ENCODE measurements at places on chromosomes 11 and 22. TPM values are rescaled to one million over a fixed set of nuclear protein-coding genes. Genes with fewer than 3 reads are reported as not detected.

- DNase-seq: no peak
- no peak overlapping the region for H3K27ac ChIP-seq
- no peaks in the 10 kb centered on the region for H3K36me3 ChIP-seq
- H3K4me3 ChIP-seq: no peak overlapping the region
- H3K4me1 ChIP-seq: peaks cover 43% of the 10 kb centered on the region
Observed at GRCh38 chr11:34226210-34226609, 120.8 kb downstream of the NAT10 start.

DNA sequence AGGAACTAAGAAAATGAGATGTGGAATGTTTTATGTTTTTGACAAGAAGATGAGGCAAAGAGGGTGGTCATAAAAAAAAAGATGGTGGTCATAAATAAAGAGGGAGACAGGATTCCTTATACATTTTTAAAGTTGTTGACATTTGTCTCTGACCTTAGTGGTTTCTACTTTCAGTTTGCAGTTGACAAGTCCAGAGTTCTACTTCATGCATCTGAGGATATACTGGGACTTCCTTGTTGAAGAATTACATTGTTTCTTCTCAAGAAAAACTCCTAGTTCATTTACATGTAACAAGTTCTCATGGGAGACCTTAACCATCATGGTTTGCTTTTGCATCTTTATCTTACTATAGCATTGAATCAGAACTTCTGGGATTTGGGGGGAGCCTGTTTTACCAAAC, 1.2 kb downstream of the OR6X1 start:
- no peaks in the 10 kb centered on the region for H3K36me3 ChIP-seq
- H3K4me1 ChIP-seq: no peaks in the 10 kb centered on the region

GRCh38 chr11:66866511-66866986, 9.7 kb downstream of the LRFN4 start:
- H3K4me3 ChIP-seq: no peak overlapping the region
- peaks cover 32% of the 10 kb centered on the region for H3K36me3 ChIP-seq
- no peaks in the 10 kb centered on the region for H3K27me3 ChIP-seq
- H3K27ac ChIP-seq: no peak overlapping the region
- DNase-seq: no peak

SLC5A1 gene
- polyA plus RNA-seq: not detected

All from HepG2 (cell line).